ENCODE measurements at places on chromosomes 1 and 21.
A peak's percentile ranks its signal among the peaks of the same experiment; 100 is the strongest.

- DNase-seq, result peak; percentile 13
Observed at GRCh38 chr1:33137800-33138199, 44.0 kb downstream of the TRIM62 start.

DNA sequence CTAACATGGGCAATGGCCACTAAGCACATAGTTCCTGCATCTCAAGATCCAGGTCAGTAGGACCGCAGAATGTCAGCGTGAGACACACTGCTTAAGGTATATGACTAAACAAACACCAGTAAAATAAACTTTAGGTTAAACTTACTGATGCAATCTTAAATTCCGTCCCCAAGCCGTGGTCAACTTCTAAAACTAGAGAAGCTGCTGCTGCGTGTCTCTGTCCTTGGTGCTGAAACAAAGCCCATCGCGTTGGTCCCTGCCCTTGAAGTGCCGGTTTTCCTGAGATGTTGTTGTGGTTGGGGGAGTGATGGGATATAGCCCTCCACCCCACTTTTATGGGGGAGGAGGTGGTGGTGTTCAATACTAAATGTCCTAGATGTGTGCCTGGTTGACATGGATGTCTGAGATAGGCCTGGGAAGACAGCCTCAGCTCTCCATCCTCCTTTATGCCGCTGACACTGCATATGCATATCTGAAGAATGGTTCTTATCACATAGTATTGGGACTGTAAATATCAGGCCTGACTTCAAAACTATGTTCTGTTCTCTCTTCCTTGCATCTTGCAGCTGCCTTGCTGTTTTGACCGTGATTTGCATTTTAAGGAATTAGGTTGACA lies 72.0 kb upstream of the KCNA3 start:
- no peak for DNase-seq

DNA sequence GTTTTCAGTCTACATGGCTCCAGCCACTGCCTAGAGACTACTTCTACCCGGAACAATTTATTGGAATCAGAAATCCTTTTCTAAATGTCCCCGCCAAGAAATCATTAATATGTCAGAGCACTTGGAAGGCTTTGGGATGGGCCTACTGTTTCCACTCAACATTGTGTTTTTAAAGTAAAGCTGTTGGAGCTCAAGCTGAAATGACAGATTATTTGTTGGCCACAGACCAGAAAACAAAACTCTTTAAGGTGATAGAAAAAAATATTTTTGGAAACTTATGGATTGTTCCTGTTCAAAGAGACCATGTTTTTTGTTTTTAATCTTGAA lies 496 bp downstream of the VPS45 start:
- DNase-seq, result no peak

GRCh38 chr1:51642739-51643142 lies 25.8 kb downstream of the OSBPL9 start:
- no peak for DNase-seq

DNA sequence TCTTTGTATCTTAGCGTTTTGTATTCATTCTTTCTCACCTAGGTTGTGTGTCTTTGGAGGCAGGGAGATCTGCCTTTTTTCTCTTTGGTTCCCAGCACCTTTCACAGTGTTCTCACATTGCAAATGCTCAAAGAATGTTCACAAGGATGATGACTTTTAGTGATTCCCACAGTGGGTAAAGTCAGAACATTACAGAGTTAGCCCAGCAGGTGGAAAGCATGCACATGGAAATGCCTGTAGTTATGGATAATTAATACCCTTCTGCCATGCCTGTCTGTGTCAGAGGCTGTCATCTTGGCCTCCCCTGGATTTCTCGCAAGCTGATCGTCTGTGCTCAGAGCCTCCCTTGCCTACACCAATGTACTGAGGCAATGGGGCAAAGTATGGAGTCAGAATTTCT lies 458.9 kb downstream of the LMO4 start:
- DNase-seq, result no peak

DNA sequence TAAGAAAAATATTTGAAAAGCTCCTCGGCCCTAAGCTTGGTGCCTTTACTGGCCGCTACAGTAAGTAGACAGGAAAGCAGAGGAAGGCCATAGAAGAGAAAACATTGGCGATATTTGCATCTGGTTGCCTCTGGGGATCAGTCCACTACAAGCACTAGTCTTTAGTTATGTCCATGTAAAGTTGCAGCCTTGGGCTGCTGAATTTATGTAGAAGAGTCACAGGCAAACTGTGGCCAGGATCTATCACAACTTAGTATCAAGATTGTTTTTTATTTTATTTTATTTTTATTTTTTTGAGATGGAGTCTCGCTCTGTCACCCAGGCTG lies 228.7 kb upstream of the CAMK1G start:
- DNase-seq, result no peak

DNA sequence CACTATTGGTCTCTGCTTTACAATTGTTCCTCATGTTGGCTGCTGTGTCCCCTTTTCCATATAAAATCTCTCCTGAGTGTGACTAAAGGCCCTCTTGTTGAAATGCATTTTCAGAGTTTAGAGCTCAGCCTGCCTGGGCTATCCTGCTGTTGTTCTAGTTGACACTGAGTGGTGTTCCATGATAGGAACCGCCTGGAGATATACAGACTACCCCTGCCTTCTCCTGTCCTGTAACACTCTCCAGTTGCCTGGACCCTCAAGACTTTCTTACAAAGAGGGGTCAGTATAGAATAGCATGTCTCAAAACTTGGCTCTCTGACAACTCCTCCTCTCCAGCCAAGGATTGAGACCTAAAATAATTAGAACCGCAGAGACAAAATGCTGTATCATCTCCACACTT lies 152.0 kb upstream of the POU3F1 start:
- no peak for DNase-seq

DNA sequence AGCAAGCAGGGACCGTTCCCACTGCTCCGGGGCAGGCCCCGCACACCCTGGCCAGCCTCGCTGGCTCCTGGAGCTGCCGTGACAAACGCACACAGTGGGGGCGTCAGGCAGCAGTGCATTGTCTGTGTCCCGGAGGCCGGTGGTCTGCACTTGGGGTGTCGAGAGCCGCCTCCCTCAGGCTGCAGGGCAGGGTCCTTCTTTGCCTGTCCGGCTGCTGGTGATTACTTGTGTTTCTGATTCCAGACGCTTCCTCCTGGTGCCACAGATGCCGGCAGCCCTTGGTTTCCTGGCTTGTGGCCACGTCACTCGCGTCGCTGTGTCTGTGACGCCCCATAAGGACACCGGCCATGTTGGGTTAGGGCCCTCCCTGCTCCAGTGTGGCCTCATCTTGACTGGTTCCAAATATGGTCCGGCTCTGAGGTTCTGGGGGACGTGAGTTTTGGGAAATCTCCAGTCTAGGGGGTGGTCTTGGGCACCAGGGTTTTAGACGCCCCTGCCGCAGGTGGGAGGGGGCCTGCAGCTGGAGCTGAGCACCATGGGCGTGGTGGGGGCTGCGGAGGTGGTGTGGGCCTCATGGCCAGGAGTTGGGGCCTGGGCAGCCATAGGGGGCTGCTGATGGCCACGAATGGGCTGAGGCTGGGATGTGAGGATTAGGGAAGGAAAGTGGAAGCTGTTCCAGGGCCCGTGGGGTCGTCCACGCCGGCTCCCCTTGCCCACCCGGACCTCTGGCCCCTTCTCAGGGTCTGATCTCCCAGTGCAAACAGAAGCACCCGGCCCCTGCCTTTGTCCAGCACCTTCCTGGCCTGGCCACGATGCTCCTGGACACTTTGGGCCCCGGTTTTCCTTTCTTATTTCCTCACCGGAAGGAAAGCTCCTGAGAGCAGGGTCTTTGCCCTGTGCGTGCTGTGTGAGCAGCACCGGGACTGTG lies 41.0 kb downstream of the SLX9 start:
- no peak for DNase-seq

DNA sequence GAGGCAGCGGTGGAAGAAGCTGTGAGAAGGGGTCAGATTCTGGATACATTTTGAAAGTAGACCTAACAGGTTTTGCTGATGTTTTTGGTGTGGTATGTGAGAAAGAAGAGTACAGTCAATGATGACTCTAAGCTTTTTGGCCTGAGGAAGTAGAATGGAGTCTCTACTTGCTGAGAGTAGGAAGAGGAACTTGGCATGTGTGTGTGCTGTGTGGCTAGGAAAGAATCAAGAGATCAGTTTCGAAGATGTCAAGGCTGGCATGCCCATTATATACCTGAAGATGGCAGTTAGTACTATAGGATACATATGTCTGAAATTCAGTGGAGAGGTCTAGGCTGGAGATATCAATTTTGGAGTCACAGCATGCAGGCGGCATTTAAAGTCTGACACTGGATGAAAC lies 64.4 kb downstream of the MAB21L3 start:
- DNase-seq, result no peak

DNA sequence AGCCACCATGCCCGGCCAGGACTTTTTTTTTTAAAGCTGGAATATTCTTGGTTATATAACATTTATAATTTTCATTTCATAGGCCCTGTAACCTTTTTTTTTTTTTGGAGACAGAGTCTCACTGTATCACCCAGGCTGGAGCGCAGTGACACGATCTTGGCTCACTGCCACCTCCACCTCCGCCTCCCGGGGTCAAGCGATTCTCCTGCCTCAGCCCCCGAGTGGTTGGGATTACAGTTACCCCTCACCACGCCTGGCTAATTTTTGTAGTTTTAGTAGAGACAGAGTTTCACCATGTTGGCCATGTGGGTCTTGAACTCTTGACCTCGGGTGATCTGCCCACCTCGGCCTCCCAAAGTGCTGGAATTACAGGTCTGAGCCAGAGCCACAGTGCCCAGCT lies 12.6 kb downstream of the ZYG11B start:
- no peak for DNase-seq

DNA sequence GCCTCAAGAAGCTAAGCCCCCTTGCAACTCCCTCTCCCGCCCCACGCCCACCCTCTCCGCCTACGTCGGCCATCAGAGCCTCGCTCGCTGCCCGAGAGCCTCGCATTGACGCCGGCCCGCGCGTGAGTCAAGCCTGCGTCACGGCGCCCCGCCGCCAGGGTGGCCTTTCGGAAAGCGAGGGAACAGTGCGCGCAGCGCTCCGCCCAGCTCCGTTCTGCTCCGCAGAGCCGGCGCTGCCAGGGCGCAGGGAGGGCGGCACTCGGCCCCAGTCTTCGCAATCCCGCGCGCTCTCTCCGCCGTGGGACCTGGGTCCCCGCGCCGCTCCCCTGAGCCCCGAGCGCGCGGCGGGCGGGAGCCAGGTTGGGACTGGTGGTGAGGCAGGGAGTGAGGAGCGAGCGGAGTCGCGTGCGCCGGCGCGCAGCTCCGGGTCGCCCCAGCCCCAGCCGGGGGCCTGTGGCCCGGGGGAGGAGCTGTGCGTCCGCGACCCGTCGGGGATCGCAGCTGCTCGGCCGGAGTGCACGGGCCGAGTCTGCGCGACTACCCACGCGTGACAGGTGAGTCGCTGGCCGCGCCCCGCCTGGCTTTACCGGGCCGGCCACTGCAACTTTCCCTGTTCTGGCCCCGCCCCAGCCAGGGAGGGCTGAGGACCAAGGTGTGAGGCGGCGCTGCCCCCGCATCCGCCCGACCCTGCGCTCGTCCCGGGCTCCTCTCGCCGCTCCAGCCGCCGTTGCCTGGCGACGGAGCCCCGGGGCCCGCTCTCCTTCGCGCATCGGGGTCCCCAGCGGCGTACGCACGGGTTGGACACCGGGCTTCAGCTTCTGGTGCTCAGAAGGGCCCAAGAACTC lies at the start of gene SLC6A17:
SLC6A17 (plus strand) TSS at position 165 of the 845 bp plus-strand sequence. CDS start 16,436 bp downstream, outside the sequence.
- DNase-seq, result no peak

DNA sequence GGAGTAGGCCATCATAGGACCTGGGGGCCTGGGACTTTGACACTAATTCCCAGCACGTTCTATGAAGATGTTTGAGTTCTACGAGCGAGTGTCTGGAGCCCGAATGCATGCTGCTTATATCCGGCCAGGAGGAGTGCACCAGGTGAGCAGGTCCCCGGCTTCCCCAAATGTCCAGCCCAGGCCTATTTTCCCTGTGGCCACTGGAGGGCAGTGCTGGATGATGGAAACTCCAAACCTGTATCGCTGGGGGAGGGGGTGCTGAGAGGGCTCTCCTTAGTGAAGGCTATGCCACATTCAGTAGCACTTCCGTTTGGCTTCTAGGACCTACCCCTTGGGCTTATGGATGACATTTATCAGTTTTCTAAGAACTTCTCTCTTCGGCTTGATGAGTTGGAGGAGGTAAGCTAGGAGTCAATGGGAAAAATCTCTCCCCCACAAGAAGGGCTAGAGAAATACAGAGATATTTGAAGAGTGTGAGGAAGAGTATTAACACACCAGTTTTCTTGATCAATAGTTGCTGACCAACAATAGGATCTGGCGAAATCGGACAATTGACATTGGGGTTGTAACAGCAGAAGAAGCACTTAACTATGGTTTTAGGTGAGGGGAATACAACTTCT lies 5.2 kb upstream of the FCER1G start:
- peak; percentile 37 for DNase-seq

DNA sequence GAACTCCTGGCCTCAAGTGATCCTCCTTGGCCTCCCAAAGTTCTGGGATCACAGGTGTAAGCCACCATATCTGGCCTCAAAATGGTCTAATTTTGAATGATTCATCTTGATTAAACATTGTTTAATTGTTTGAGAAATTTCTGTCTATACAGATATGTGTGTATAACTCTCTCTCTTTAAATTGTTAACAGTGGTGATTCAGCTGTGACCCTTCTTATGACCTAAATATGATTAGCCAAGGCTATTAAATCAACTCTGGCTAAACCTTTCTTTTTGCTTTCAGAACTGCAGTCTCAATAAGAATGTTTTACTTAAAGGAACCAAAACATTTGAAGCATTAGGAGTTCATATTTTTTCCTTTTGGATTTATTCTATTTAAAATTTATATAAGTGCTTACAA lies 19.2 kb upstream of the B3GALT5 start:
- DNase-seq, result no peak

DNA sequence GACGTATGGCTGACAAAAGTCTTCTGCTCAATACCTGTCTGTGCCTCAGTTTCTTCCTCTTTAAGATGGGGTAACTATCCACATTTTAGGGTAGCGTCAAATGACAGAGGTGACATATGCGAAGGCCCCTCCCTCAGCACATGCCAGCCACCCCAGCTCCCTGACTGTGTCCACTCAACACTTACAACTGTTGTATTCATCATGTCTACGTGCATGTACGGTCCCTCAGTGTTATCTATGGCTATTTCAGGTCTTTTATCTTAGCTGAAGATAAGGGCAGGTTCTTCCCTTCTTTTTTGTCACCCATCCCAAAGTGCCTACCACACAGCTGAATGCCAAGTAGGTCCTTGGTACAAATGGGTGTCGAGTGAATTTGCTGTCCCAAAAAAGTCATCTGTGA lies 8.3 kb upstream of the C1orf198 start:
- DNase-seq, result no peak

GRCh38 chr1:51899022-51899421 lies 20.5 kb upstream of the NRDC start:
- no peak for DNase-seq

DNA sequence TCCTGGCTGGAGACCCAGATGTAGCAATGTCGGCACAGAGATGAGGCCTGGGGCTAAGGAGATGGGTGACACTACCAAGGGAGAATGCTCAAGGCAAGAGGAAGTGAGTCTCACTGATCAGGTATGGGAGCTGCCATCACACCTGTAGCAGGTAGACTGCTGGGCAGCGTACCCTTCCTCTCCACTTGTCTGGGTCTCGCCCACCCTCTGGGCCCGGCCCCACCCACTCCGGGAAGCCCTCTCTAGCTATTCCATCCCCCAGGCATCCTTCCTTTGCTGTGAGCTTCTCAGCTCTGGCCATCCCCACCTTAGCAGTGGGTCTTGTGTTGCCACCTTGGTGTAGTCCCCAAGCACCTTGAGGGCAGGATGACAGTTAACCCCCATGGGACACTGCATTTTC lies 87.7 kb upstream of the EDN2 start:
- no peak for DNase-seq

Data from anterior cingulate cortex (tissue), 58 donors.